ENCODE measurements at places on chromosomes 6 and 20.

GRCh38 chr6:113669606-113670005 lies 187.5 kb upstream of the MARCKS start:
- no peak for DNase-seq

- no peak for DNase-seq
Measured at GRCh38 chr6:94323853-94324252, 904.5 kb upstream of the EPHA7 start.

- no peak for DNase-seq
Measured at GRCh38 chr20:62935968-62936585, 1.9 kb upstream of the GID8 start.

DNA sequence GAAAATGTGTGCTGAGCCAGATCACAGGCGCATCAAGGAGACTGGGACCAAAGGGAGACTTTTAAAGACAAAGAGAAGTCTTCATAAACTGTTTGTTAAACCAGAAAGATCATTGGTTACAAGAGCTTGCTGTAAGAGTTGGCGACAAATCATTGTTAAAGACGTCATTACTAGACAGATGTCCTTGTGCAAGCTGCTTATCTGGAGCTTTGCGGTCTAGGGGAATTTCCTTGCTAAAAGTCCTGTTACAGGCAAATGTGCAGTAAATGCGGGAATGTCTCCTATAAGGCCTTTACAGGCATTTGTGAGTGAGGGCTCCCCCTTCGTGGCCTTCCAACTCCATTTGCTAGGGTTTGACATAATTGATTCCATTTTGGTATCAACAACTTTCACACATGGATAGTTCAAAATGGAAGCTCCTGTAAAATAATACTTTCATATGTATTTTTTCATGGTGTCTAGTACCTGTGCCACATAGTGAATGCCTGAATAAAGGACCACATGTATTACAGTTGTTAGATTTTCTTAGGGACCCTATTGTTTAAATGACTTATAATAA lies 362.4 kb downstream of the UTRN start:
- no peak for DNase-seq

DNA sequence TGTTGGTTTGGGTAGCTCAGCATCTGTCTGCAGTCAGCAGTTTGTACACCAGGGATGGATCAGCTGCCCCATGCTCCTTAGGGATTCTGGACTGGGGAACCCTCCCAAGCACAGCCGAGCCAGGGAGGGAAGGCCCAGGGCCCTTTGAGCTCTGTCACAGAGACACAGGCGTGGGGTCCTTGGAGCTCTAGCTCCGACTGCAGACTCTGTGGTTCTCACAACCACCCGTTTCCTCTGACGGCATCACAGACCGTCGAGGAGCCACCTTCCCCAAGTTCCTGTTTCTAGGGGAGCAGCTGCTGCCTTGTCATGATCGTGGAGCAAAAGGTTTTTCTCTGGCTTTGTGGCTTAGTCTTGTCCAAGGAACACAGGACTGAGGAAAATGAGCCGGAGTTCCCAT lies at the start of gene SLA2:
Gene SLA2, minus strand, starts transcription at position 199 of the 400 bp plus-strand sequence. CDS start 4,861 bp downstream, outside the sequence.
- DNase-seq, result peak; percentile 26

GRCh38 chr6:157655139-157655538 lies 167.9 kb upstream of the SNX9 start:
- DNase-seq, result no peak

DNA sequence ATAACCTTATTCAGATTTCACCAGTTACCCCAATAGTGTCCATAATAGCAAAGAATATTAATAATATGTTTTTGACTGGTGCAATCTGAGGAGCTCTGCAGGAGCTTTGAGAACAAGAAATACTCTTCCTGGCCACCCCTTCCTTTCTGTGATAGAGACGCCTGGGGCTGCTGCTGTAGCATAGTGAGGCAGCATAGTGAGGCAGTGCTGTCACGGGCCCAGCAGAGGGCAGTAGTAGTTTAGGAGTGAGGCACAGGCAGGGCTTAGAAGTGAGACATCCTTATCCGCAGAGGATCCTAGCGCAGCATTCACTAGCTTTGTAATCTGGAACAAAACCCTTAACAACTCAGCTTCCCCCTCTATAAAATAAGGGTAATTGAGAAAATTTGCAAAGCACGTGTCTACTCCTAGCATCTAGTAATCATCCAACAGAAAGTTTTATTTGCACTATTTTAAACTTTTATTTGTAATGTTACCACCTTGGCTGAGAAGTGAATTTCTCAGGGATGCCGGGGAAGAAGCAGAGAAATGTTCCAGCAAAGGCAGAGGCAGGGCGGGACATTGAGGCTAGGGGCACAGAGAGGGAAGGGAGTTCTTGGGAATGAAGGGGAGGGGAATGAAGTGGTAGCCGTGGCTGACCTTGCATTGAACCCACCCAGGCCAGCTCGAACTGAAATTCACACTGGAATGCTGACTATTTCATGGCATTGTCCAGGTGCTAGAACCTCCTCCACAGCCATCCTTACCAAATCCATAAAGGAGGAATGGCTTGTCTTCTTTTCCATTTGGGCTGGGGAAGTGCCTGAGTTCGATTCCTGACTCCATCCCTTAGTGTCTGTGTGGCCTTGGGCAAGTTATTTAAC lies 78.8 kb downstream of the CDS2 start:
- peak; percentile 72 for DNase-seq

- DNase-seq, result peak; percentile 29
Measured at GRCh38 chr6:137341681-137342195, 122.6 kb upstream of the IFNGR1 start.

- DNase-seq, result no peak
Measured at GRCh38 chr6:74764486-74764885, 441.4 kb downstream of the COL12A1 start.

- DNase-seq, result no peak
Measured at GRCh38 chr6:144601221-144601620, 316.1 kb downstream of the UTRN start.

DNA sequence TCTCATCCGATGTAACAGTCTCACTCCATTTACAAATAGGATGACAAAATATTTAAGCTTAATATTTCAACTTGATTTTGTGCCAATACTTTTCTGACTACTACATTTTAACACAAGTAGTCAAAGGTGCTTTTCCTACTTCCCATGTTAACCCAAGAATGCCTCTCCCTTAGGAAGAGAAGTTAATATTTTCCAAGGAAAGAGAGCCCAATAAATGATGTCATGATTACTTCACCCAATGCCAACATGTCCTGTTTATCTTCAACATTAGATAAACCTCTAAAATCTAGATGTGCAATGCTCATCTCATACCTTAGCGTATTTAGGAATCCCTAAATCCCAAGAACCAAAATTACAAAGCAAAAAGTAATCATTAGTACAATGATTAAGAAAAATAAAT lies 156.7 kb upstream of the TENT5A start:
- no peak for DNase-seq

DNA sequence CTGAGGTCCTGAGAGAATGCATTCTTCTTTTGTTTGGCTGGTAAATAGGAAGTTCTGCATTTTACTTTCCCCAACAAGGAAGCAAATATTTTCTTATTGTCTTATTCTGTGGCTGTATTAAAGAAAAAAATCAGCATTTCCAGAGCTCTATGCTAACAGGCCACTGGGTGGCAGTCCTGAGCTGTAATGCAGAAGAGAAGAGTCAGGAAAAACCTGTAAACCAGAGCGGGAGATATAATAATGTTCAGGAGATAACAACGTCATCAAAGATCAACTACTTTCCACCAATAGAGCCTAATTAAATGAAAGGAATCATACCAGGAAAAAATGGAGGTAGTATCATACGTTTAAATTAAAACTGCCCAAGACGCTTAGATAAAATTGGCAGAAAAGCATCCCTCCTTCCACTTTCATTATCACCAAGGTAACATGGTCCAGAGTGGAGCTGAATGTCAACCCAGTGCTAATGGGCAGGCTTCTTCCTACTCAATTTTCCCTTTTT lies 55.6 kb upstream of the CARMIL1 start:
- DNase-seq, result peak; percentile 70

DNA sequence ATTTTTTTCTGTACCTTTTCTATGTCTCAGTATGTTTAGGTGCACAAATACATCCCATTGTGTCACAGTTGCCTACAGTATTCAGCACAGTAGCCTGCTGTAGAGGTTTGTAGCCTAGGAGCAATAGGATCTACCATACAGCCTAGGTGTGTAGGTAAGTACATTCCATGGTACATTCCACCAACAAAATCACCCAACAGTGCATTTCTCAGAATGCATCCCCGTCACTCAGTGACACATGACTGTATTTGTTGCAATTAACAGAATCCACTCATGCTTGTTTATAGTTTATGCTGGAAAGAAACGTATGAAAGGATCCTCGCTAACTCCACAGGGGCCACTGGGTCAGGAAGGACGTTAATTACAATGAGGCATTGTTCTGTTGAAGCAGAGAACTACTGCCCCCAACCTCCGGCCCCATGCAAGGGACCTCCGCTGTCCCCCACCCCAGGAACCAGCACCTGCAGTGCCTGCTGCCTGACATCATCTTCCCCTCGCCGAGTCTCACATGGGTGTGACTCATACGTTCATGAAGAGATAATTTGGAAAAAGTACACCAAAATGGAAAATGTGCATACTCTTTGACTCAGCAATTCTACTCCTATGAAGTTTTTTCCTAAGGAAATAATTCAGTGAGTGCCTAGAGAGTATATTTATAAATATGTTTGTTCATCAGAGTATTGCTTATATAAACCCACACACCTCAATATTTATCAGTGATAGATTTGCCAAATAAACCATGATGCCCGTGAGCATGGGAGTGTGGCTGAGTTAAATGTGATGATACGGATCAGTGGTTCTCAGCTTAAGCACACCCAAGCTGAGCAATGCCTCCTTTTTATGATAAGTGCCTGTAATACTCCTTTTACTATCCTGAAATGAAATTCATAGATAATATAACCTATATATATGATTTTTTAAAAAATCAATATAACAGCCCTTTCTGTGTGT lies 156.4 kb upstream of the ECI2 start:
- DNase-seq, result no peak

DNA sequence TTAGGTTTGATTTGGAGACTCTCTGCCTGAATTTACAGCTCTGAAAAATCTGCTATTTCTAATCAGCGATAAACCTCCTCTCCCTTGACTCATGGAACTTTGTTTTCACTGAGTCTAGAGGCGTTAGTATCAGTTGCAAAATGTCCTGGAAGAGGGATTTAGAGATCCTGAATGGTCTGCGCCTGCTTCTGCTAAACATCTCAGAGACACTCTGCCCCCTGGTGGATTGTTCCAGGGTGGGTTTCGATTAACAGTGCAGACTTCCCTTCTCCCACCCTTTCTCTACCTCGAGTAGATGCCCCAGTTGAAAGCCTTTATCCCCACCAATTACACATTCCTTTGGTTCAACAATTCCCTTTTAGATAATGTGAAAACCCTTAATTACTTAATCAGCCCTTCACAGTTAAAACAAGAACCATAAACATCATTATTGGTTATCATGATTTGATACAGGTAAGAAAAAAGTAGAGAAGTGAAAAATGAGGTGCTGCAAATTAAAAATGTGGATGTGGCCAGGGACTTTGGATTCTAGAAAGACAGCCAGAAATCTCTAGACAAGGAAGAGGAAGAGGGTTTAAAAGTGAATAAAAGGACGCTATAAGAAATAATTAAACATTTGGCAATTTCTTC lies 5.5 kb downstream of the HTR1B start:
- DNase-seq, result peak; percentile 69

Data from left cardiac atrium (tissue), 4 donors.